Melanocyte of skin (primary cell): ENCODE measurements at places on chromosomes 2 and 18. TPM values are rescaled to one million over a fixed set of nuclear protein-coding genes. Genes with fewer than 3 reads are reported as not detected.

CYP26B1 gene
- under 0.01 TPM in 1 of 2 replicates, not detected in the other for total RNA-seq

TMEM37 gene
- not detected in 2 replicates for total RNA-seq

MC4R gene
- 0.36 and 0.69 TPM in 2 replicates for total RNA-seq

ADRA2B gene
- total RNA-seq, result under 0.01 TPM in 1 of 2 replicates, not detected in the other

CNGA3 gene
- not detected in 2 replicates for total RNA-seq

MARCO gene
- not detected in 2 replicates for total RNA-seq

OTX1 gene
- total RNA-seq, result 0.33 TPM in 1 of 2 replicates, not detected in the other

LIPG gene
- under 0.01 and 0.36 TPM in 2 replicates for total RNA-seq

FAHD2A gene
- 46.6 and 66.9 TPM in 2 replicates for total RNA-seq

HOXD8 gene
- 2.7 and 8.2 TPM in 2 replicates for total RNA-seq

ITPRIPL1 gene
- total RNA-seq, result 5.1 and 12.0 TPM in 2 replicates

SAG gene
- not detected in 2 replicates for total RNA-seq

RAMP1 gene
- total RNA-seq, result 0.33 and 27.1 TPM in 2 replicates

EVX2 gene
- not detected in 2 replicates for total RNA-seq

ZNF2 gene
- total RNA-seq, result 8.7 and 10.2 TPM in 2 replicates

NRP2 gene
- total RNA-seq, result 264 and 357 TPM in 2 replicates

SIX2 gene
- 0.36 TPM in 1 of 2 replicates, not detected in the other for total RNA-seq

RGPD4 gene
- total RNA-seq, result not detected in 2 replicates

TRMT61B gene
- total RNA-seq, result 13.4 and 17.4 TPM in 2 replicates

TRIM43 gene
- not detected in 2 replicates for total RNA-seq

PID1 gene
- total RNA-seq, result under 0.01 and 0.77 TPM in 2 replicates

SIX3 gene
- not detected in 2 replicates for total RNA-seq

POMC gene
- 5.1 and 15.8 TPM in 2 replicates for total RNA-seq

SLC9A2 gene
- total RNA-seq, result not detected in 2 replicates

SLC16A14 gene
- not detected in 2 replicates for total RNA-seq

SKOR2 gene
- not detected in 2 replicates for total RNA-seq

LRP1B gene
- not detected in 2 replicates for total RNA-seq

ARHGEF33 gene
- total RNA-seq, result under 0.01 and 0.36 TPM in 2 replicates

FSHR gene
- total RNA-seq, result not detected in 2 replicates

KCNG2 gene
- under 0.01 TPM in 1 of 2 replicates, not detected in the other for total RNA-seq

UGT1A3 gene
- not detected in 2 replicates for total RNA-seq

CPS1 gene
- 32.0 and 64.3 TPM in 2 replicates for total RNA-seq

MBP gene
- total RNA-seq, result 527 and 599 TPM in 2 replicates

FKBP7 gene
- 22.0 and 40.3 TPM in 2 replicates for total RNA-seq

PLCD4 gene
- 9.6 and 10.9 TPM in 2 replicates for total RNA-seq

ANKRD30BL gene
- 0.33 TPM in 1 of 2 replicates, not detected in the other for total RNA-seq

RAPGEF4 gene
- under 0.01 and 1.0 TPM in 2 replicates for total RNA-seq

PIEZO2 gene
- total RNA-seq, result not detected in 2 replicates

TEKT4 gene
- total RNA-seq, result not detected in 2 replicates
